ENCODE measurements at places on chromosomes 2 and 18.

DNA sequence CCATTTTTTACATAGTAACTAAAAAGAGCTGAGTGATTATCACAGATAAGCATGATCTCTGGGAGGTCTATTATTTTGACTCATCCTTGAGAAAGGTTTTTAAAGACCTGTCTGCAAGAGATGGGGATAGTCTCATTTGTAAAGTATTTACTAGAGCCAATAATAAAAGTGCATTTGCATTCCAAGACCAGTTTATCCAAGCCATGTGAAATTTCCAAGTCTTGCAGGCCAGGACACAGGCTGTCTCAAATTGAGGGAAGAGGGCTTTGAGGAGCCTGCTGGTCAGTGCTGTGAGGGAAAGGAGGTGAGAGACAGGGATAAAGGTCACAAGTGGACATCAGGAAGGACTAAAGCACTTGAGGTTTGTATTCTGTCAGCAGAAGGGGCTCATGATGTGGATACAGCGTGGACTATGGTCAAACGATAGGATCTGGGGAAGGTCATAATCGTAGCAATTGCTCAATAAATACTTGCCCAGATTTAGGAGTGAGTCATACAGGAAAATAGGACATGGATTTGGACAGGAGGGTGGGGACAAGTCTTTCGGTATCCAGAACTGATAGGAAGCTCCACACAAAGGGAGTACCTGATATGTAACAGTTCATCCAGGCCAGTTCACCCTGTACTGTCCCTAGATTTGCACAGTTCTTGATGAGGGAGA, 6.6 kb upstream of the CDH2 start:
- no peak for DNase-seq

- DNase-seq: no peak
Observed at GRCh38 chr2:202950592-202950991, 38.5 kb downstream of the CARF start.

GRCh38 chr2:227774011-227774624, 28.4 kb downstream of the SCYGR8 start:
- DNase-seq: no peak

DNA sequence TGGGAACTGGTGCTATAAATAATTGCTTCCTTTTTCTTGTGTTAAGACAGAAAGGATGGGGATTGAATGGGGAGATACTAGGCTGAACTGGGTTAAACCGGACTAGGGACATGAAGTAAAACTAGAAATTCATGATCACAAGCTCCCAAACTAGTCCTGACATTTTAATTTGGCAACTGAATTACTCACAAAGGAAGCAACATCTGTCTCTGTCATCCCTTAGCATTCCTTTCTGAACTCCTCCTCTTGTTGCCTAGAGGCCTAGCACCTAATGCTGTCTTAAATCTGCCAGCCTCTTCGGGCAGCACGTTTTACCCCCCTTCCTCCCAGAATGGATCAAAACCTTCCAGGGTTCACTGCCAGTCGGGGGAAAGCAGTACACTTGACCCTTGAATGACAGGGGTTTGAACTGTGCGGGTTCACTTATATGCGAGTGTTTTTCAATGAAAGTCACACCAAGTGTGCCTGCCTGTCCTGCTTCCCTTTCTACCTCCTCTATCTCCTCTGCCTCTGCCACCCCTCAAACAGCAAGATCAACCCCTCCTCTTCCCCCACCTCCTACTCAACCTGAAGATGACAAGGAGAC, 8.2 kb downstream of the KCTD1 start:
- no peak for DNase-seq

- DNase-seq: no peak
Observed at GRCh38 chr2:145811276-145812164, 1291.6 kb upstream of the ZEB2 start.

GRCh38 chr2:216205486-216205885, 96.3 kb downstream of the XRCC5 start:
- no peak for DNase-seq

- peak; percentile 30 for DNase-seq
Observed at GRCh38 chr2:6917071-6917760, at the start of gene RNF144A. RNF144A (plus strand) TSS chr2:6917412; CDS start chr2:6996927, 79,515 bp downstream.

DNA sequence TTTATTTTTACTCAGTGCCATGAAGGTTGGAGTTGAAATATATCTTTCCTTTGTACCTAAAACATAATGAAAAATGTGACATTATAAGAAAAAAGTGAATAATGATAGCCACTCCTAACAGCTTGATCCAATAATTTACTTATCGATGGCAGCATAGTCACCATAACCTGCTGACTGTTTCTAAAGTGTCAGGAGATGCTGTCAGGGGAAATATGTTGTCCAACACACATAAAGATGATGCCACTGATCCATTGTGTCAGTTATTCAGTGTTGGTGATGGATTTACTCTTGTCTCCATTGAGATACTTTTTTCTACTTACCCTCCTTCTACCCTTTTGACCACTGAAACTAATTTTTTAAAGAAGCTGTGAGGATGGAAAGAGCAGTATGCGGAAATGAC, 1006.9 kb upstream of the TMEFF2 start:
- no peak for DNase-seq

DNA sequence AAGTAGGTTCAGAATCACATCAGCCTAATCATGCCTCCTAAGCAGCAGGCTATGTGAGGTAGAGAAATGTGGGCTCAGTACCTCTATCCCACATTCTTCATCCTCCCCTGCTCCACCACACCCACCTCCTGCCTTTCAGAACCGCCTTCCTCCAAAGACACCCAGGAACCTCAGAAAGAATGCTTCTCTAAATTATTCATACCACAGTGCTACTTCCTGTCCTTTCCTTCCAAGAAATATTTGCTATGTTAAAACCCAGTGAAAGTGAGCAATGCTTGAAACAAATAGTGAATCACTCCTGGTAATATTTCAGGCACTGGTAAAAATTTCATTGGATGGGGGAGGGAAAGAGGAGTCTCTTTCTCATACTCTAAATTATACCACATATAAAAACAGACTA, 24.0 kb upstream of the CREB1 start:
- no peak for DNase-seq

GRCh38 chr2:60608679-60609078, 55.2 kb upstream of the BCL11A start:
- no peak for DNase-seq

GRCh38 chr2:96089356-96090195, 26.8 kb downstream of the ADRA2B start:
- DNase-seq: no peak

DNA sequence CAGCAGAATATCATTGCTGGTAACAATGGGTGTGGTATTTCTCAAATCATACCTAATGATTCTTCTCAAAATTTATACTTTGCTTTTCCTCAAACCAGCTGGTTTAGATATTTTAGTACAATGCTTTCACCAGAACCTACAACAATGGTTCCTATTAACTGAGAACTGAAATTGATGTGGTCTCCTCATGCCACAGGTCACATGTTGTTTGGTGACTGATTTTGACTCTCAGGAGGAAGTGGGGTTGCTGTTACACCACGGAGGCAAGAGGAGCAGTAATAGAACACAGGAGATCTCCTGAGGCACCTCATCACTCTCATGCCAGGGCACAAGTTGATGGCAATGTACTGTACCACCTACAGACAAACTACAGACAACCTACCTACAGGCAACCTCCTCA, 3.0 kb upstream of the CEP68 start:
- no peak for DNase-seq

DNA sequence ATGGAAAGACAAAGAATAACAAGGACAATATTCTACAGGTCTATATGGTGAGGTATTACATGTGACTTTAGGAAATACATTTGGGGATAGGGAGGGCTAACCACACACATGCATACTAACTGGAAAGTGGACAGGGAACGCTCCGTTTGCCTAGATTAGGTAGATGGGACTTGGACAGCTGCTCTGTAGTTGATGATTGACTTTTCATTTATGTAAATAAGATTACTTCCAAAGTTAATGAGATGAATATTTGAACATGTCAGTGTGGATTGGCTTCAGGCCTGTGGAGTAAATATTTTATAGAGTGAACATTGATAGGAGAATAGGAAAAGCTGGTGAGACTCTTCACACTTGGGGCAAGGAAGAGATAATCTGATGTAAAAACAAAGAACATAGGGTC, 142.0 kb downstream of the NCK2 start:
- DNase-seq: no peak

DNA sequence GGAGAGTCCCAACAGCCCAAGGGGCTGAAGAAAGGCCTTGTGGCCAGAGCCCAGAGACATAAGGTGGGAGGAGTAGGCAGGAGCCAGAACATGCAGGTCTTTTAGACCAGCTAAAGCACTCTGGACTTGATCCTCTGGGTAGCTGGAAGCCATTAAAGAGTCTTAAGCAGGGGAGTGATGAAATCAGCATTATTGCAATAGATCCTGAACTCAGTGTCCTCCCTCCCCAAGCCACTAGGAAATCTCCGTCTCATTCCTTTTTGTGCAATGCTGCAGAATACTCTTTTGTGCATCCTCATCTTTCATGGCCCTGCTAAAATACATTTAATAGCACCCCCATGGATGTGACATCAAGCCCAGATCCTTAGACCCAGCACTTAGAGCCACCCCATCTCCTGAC, 58.6 kb upstream of the ZCCHC2 start:
- no peak for DNase-seq

DNA sequence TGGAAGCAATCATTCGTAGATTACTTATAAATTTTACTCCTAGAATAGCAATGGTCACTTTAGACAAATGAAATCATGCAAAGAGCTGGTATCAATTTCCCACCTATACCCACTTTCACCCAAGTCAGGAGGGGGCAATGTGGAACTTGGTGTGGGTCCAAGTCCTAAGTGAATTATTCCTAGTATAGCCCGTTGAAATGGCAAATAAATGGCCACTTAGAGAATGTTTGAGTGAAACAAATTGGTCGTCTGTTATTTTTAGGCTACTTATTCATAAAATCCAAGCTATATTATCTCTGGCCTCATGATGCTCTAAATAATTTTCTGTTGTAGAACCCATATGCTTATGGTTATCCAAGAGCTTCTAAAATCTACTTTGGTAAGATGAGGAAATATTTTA, 98.1 kb downstream of the MYO3B start:
- no peak for DNase-seq

DNA sequence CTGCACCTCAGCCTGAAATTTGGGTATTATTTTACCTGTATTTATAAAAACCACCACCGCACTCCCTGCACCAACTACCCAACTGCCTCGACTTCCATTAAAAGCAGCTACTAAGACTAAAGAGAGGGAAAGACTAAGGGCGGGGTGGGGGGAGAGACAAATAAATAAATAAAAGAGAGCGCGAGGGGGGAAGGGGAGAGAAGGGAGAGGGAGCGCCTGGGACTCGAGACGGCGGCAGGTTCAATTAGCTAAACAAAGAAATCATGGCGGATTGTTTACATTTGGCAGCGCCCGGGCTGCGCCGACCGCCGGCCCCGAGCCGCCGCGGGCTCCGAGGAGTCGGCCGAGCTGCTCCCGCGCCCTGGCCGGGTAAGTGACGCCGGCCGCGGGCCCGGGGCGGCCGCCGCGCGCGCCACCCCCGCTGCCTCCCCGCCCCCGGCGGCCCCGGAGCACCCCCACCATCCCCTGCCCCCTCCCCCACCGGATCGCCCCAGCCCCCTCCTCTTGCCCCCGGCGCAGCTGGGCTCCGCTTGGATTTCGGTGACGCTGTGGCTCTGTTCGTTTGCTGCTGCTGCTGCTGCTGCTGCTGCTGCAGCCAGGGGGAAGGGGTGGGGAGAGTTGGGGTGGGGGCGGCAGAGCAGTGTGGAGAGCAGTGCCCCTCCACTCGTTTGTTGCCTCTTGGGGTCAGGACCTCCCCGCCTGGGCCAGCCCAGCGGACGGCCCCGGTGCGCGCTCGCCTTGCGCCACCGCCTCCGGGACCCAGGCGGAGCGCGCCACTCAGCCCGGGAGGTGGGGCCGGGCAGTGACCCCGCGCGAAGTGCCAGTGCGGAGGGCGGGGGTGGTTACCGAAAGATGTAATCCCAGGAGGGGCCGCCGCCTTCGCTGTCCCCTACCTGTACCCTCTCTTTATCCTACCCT, 187.2 kb upstream of the FANCL start:
- no peak for DNase-seq

DNA sequence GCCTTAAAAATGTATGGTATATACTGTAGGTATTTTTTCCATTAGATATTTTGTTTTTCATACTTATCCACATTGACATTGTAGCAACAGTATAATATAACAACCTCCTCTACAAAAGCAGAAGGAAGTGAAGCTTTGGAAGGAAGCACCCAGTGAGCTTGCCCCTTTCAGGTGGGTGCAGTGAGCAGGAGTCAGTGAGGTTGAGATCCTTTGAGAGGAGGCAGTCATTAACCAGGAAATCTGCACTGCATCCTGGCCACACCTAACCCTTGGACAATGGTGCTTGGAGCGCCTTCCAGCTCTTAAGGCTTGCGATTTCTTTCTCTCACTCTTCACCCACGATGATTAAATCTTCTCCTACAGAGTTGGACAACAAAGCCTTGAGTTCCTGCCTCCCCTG, 13.9 kb downstream of the IL37 start:
- DNase-seq: no peak

GRCh38 chr18:13568443-13569392, 157.6 kb downstream of the FAM210A start:
- no peak for DNase-seq

- no peak for DNase-seq
Observed at GRCh38 chr2:41856946-41857345, 190.9 kb upstream of the PKDCC start.

- DNase-seq: no peak
Observed at GRCh38 chr18:35864916-35865315, 107.6 kb upstream of the RMP24 start.

- no peak for DNase-seq
Observed at GRCh38 chr2:18154259-18154658, 275.8 kb downstream of the KCNS3 start.

- no peak for DNase-seq
Observed at GRCh38 chr2:218736531-218736930, 25.9 kb downstream of the TTLL4 start.

GRCh38 chr2:221254299-221254698, 317.8 kb downstream of the EPHA4 start:
- peak; percentile 1 for DNase-seq

- DNase-seq: no peak
Observed at GRCh38 chr2:185583058-185583816, 155.4 kb upstream of the FSIP2 start.

GRCh38 chr2:205683502-205684367, 1.4 kb downstream of the NRP2 start:
- DNase-seq: no peak

GRCh38 chr2:240898108-240898730, 2.3 kb upstream of the MAB21L4 start:
- no peak for DNase-seq
